ENCODE measurements at places on chromosomes 2 and 18.
A peak's percentile ranks its signal among the peaks of the same experiment; 100 is the strongest.

DNA sequence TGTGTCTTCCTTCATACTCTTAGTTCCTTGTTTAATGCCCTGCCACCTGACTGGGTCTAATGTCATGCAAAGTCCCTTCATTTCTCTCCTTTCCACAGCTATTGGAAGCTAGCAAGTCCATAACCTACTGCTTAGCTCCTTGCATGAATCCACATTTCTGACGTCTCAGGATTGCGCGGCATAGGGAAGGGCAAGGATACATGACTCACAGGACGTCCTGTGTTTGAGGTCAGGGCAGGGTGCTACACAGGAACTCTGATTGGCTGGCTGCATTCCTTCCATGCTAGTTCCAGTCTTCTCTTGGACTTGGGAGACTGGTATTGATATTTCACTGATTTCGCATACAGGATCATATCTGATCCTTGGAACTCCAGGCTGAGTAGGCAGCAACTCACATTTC lies 137.9 kb downstream of the CDH2 start:
- no peak for DNase-seq

- no peak for DNase-seq
Measured at GRCh38 chr2:234816491-234816890, 135.3 kb upstream of the SH3BP4 start.

DNA sequence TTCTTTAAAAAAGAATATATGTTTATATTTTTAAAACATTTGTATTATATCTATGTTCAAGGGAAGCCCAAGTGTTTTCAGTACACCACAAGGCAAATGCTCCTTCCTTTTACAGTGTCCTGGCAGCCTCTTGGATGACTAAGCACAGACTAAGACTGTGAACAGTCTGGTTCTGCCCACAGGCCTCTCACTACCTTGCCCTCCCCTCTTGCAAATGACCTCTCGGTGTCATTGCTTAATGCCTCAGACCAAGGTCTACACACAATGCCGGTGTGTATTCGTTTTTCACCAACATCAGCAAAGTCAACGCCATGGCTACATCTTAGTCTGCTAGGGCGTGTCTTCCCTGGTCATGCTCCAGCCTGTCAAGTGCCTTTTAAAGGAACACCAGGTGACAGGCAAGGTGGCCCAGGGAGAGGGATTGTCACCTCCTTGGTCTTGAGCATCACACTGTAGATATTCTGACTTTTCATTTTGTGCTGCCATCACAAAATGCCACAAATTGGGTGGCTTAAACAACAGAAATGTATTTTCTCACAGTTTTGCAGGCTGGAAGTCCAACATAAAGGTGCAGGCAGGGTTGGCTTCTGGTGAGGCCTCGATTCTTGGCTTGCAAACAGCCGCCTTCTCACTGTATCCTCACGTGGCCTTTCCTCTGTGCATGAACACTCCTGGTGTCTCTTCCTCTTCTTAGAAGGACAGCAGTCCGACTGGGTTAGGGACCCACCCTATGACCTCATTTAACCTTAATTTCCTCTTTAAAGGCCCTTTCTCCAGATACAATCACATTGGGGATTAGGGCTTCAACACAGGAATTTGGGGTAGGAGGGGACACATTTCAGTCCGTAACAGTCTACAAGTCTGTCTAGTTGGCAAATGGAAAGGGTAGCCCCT lies 266.5 kb downstream of the KLHL29 start:
- DNase-seq = no peak

GRCh38 chr2:176099159-176099727 lies 352 bp upstream of the HOXD12 start:
- no peak for DNase-seq

GRCh38 chr2:234492717-234493485 lies 4.0 kb downstream of the ARL4C start:
- DNase-seq = peak; percentile 53

- DNase-seq = no peak
Measured at GRCh38 chr18:26225022-26225693, 1.1 kb upstream of the TAF4B start.

- DNase-seq = no peak
Measured at GRCh38 chr2:25586726-25587144, 86.6 kb downstream of the DTNB start.

DNA sequence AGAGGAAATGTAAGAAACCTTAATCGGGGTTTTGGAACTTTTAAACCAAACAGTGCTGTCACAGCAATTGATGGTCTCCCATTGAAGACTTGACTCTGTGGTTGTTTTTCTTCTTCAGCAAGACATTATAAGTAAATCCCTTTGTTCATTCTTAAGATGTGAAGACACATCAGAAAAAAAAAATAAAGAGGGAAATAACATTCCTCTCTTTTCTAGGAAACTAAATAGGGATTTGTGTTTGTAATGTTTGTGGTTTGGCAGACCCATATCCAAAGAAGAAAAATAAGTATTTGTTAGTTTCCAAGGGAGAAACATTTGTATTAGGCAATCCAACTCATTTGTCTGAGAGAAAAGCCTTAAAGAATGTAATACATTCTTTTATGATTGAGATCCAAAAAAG lies 359.9 kb downstream of the DSC3 start:
- no peak for DNase-seq

DNA sequence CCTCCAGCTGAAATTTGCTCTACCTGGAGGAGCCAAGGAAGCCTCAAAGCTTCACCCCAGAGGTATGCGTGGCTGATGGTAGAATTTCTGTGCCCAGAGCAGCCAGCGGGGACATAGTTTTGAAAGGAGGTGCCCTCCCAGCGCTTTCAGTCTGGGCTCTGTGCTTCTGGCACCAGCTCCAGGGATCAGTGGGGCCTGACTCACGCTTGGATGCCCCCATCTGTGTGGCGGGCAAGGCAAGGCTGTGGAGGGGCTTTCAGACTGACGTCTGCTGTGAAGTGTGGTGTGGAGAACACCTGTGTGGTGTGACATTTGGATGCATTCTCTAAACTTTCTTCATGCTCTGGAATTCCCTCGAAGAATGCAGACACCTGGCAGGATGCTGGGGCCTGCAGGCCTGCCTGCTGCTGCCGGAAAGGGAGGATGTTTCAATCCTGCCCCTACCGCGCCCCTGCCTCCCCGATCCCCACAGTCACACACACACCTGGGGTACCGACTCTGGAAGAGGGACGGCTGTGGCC lies 84.1 kb downstream of the CTIF start:
- DNase-seq = no peak

DNA sequence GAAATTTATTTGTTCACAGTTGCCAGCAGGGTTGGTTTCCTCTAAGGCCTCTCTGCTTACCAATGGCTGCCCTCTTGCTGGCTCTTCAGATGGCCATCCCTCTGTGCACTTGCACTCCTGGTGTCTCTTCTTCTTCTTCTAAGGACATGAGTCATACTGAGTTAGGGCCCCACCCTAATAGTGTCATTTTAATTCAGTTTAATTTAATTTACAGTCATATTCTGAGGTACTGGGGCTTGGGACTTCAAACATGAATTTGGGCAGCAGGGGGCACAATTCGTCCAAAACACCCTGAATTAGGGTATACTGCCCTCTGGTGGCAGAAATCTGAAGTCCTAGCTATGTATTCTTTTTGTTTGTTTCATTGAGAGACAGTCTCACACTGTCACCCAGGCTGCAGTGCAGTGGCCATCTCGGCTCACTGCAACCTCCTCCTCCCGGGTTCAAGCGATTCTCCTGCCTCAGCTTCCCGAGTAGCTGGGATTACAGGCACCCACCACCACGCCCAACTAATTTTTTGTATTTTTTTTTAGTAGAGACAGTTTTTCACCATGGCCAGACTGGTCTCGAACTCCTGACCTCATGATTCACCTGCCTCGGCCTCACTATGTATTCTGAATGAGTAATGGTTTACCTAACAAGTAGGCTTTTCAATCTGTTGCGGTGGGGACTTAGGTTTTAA lies 19.8 kb downstream of the SLC4A1AP start:
- DNase-seq = peak; percentile 86

DNA sequence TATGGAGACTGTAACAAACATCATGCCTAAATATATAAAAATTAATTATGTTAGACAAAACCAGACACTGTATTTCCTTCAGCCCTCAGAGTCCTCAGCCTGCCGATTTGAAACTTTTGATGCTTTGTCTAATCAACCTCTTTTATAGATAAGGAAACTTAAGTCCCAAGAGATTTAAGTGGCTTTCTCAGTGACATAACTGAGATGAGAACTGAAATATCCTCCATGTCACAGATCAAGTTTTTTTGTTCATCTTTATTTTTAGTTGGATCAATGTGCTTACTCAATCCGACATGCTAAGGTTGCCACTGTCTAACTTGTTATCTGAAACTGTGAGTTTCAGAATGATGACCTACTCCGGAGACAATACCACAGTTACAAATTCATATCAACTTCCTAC lies 72.3 kb downstream of the BARD1 start:
- no peak for DNase-seq

DNA sequence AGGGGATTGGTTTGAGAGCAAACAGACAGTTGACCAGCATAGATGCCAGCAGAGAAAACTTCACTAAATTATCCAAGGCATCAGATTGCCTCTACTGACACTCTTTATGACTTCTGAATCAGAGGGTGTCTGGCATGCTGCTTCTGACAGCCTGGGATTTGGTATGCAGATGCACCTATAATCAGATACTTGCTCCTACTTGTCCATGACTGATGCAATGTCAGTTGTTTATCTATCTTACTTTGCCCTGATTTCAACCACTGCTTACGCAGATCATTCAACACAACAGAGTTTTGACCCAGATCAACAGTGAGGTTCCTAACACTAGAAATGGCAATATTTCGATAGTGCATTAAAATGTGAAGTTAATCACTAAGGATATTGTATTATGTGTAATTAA lies 22.6 kb upstream of the CALCRL start:
- no peak for DNase-seq

DNA sequence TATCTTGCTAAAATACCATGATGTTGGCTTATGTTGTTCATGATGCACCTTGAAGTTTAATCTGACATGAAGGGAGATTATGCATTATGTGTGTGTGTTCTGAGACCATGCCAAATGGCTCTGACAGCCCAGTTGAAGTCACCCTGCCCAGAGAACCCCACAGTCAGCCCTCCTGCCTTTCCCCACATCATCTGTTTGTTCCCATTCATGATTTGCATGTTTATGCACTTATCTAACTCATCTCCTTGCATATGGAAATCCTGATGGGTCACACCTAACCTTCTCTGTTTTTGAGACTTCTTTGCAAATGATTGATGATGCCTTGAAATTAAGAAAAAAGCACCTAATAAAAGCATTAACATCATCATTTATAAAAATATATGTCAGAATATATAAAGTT lies 752.2 kb downstream of the GALR1 start:
- no peak for DNase-seq

DNA sequence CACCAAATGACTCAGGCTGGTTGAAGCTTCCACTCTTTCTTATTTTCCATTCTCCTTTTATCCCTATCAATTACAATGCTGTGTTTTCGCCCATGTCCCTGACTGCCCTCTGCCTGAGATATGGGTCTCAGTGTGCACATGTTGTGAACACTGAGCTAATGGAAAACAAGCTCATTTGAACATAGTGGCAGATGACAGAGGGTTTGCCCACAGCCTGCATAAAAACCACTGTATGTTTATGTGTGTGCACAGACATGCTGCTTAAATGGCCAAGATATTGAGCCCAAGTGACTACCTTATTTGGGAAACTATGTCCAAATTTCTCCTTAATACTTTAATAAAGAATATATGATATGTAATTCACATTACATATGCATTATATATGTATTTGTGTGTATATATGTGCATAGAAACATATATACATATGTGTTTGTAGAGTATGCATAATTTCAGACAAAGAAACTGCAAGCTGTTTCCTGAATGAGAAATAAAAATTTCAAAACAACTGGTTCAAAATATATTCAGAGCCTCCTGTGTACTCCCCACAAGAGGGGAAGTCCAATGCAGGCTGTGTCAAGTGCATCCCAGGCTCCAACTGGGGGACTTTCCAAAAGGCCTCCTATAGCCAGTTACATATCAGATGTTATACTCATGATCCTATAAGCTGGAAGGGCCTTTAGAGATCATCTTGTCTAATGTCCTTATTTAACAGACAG lies 92.7 kb upstream of the CD302 start:
- DNase-seq = no peak

- no peak for DNase-seq
Measured at GRCh38 chr2:3287896-3288295, 89.7 kb downstream of the EIPR1 start.

GRCh38 chr2:230589497-230590015 lies 123.1 kb upstream of the CAB39 start:
- DNase-seq = no peak

DNA sequence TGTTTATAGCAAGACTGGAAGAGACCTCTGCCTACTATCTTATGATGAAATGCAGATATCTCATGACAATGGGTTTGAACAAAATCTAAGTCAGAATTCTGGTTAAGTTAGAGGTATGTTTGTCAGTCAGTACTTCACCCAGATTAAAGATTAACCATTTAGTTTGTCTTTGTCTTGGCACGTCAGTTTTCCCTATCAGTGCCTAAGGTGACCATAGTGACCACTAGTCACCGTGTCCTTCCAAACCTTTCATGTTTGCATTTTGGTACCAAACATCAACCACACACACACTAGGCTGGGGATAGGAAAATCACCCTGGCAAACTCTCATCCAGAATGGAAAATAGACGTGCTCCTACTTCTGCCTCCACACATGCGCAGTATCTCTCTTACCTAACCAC lies 248.9 kb downstream of the PIEZO2 start:
- no peak for DNase-seq
